ENCODE measurements at places on chromosomes 7 and 10. TPM values are rescaled to one million over a fixed set of nuclear protein-coding genes. Genes with fewer than 3 reads are reported as not detected.

GRCh38 chr7:767941-768731, 41.1 kb upstream of the PRKAR1B start:
- DNase-seq: peak; percentile 97

ZNF239 gene
- 8.4 TPM for total RNA-seq

BAIAP2L1 gene
- total RNA-seq: 32.5 TPM

GRCh38 chr7:28625432-28625831, 213.1 kb downstream of the CREB5 start:
- DNase-seq: no peak

DNA sequence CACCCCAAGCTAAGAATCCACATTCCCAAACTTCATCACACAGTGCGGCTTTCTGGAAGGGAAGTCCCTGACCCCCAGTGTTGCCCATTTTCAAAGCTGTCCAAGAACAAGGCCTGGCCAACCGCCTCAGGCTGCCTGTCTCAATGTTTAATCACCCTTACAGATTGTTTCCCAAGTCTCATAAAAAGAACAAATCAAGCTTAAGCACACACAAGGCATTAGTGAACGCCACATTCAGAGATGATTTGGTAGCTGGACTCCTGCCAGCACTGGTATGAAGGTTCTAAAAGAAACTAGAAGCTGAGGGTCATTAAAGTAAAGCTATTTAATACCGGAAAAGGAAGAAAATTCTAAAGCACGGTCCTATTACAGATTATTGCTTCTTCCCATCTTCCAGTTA, 35.6 kb downstream of the C10orf90 start:
- peak; percentile 31 for DNase-seq

- peak; percentile 88 for DNase-seq
Observed at GRCh38 chr7:112481833-112482670, 1.3 kb downstream of the LSMEM1 start.

MYOF gene
- total RNA-seq: 141 TPM

DNA sequence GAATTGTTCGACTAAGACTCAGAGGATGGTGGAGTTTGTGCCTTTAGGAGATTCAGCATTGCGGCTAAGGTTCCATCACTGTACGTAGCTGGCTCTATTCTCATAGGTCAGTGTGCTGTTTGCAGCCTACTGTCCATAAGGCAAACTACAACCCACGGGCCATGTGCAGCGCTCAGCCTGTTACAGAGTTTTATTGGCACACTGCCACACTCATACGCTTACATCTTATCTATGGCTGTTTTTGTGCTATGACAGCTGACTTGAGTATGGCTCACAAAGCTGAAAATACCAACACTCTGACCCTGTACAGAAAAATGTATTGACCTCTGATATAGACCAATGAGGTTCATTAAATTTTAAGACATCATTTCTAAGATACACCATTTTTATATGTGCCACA, 114.5 kb downstream of the ARID5B start:
- no peak for DNase-seq

CNNM2 gene
- 7.2 TPM for total RNA-seq

GRCh38 chr7:4840079-4840501, 21.7 kb downstream of the PAPOLB start:
- no peak for DNase-seq

GRCh38 chr7:124712017-124712416, 53.6 kb downstream of the GPR37 start:
- DNase-seq: no peak

DNA sequence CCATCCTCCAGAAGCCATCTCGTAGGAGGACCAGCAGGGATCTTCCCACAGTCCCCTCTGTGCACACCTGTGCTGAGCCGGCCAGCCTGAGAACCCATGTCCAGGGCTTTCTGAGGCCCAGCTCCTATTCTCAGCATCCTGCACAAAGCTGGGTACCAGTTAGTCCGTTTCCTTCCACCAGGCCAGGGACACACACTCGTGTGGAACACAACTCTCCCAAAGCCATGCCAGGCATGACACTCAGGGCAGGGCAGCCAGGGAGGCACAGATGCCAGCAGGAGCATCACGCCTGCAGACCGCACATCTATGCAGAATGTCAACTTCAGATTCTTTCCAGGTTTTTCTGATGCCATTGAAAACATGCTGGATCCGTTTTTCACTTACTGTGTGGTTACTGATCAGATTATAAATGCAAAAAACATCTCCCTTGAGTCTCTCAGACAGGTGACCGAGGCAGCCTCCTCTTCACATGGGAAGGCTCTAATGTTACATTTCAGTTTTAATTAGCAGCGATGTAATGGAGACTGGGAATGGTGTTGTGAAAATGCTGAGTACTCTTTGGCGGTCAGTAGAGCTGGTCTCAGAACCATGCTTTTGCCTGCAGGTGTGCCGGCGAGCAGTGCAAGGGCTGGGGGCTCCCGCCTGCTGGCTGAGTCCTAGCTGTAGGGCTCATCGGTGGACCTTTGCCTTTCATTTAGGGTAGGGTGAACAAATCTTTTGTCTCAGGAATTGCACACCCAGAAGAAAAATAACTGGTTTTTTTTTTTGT, 3.3 kb upstream of the SUN1 start:
- DNase-seq: no peak

DNA sequence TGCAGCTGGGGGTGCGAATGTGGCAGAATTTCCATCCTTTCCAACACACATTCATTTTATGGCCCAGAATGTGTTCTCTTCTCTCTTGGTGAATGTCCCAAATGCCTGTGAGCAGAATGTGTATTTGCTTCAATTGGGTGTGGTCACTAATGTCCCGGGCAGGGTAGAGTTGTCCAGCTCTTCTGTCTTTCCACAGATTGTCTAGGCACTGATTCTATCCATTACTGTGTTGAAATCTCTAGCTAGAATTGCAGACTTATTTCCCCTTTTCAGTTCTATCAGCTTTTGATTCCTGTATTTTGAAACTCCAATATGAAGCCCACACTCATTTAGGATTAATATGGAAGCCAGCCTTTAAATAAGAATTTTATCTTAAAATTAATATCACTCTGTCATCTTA, 14.0 kb upstream of the AKR1E2 start:
- DNase-seq: no peak

DNA sequence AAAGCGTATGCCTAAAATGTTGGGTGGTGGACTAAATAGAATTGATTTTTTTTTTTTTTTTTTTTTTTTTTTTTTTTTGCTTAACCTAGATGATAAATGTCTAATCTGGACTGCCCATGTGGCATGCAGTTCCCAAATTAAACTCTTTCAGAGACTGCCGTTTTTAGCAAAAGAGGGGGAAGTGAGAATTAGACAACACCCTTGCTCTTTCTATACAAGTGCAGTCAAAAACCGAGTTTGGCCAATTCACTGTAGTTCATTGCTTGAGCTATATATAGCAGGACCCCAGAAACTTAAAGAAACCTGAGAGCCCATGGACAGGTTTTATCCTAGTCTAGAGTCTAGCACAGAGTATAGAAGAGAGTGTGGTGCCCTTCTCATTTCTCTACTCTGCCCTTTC, 141.9 kb downstream of the GRM3 start:
- no peak for DNase-seq

CRPPA gene
- 1.4 TPM for total RNA-seq

- no peak for DNase-seq
Observed at GRCh38 chr10:114902151-114902550, 35.8 kb upstream of the TRUB1 start.

DNA sequence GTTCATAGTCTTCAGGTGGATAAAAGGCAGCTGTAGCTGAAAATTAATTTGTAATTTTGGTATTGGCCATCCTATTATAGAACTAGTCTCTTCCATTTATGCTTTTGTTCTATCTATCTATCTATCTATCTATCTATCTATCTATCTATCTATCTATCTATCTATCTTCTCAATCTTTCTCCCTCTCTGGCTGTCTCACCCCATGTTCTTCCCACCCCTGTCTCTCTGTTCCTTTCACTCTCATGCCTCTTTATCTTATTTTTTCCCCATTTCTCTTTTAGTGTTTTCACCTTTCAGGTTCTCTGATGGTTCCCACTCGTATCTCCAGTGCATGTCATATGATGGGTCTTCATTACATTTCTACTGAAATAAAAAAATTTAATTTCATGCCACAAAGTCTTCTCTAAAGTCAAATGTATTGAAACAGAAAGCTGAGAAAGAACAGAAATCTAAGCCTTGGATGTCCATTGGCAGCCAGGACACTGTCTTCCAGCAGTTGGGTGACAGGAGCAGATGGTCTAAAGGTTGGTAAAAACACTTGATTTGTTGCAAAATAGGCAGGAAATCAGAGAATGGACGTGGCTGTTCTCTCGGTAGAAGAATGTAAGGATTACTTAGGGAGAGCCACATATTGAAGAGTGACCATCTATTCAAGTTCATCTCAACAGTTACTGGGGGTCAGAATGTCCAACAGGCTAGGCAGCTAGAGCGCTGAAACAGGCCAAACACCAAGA, 127.0 kb downstream of the RELN start:
- DNase-seq: no peak

DNA sequence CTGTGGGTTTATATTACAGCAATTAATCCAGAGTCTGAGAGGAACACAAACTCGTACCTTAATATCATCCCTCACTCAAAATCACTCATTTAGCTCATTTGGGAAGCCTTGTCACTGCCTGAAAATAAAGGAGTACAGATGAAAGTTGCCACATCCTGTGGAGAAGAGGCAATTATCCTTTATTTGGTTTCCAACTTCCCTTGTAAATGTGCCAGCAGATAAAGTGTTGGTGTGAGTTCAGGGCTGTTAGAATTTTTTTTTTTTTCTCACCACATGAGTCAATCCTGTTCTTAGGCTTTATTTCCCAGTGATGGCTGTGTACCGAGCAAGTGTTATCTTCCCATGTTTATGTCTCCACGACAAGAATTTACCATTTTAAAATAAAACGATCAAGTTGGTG, 99.0 kb upstream of the SMIM30 start:
- DNase-seq: no peak

DNA sequence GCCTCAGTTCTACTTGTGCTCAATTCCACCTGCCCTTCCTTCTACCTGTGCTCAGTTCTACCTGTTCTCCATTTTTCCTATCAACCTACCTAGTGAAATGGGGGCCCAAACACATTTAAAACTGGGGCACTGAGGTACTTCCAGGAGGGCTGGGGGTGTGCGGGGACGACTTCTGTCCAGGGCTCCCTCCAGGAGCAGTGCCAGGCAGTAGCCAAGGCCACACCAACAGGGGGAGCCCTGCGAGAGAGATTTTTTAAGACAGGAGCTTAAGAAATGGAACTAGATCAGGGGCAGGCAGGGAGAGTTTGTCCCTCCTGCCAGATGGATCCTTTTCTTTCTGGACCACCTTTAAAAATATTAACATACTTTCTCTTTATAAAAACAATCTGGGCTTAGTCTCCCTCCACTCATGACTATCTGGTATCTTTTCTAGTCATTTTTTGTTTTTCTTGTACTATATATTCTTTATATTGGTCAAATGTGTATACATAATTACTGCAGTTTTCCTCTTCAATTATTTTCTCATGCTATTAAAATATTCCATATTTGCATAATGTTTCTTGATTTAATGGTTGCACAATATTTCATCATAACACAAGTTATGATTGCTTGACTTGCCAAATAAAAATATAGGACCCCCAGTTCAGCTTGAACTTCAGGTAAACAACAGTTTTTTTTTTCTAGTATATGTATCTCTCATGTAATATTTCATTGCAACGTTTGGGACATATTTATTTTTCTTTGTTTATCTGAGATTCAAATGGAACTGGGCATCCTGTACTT, 47.3 kb upstream of the INSYN2A start:
- DNase-seq: no peak

PIP gene
- not detected for total RNA-seq

DDX50 gene
- total RNA-seq: 34.7 TPM

DNA sequence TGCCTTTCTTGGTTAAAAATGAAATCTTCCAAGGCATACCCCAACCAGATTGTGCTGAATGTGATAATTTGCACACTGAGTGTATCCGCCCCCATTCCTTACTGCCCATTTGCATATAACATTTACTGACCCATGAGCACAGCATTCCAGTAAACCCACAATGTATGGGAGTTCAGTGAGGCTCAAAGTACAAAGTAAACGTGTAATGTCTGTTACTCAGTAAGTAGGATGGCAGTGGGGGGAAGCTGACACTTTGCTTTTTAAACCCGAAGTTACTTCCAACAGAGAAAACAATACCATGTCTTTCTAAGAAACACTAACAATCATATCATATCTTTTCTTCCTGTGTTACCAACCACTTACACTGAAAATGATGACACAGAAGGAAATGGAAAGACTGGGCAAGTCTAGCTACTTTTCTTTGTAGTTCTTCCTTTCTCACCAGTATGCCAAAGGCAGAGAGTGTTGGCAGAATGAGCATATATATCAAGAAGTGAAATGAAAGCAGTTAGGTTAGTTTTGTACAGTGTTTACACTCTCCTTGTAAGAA, 27.1 kb upstream of the SOSTDC1 start:
- DNase-seq: peak; percentile 43

- no peak for DNase-seq
Observed at GRCh38 chr7:64879086-64879730, 23.9 kb upstream of the ZNF273 start.

OPN4 gene
- total RNA-seq: not detected

A1CF gene
- not detected for total RNA-seq

GRCh38 chr7:78081888-78082287, 283.3 kb downstream of the PHTF2 start:
- DNase-seq: no peak

FGF8 gene
- not detected for total RNA-seq

HK1 gene
- 83.0 TPM for total RNA-seq

TOMM7 gene
- total RNA-seq: 85.4 TPM

RBM20 gene
- 3.3 TPM for total RNA-seq

- DNase-seq: no peak
Observed at GRCh38 chr10:131858583-131859340, 42.0 kb upstream of the PPP2R2D start.

- no peak for DNase-seq
Observed at GRCh38 chr7:20275637-20276036, 55.1 kb upstream of the ITGB8 start.

DNA sequence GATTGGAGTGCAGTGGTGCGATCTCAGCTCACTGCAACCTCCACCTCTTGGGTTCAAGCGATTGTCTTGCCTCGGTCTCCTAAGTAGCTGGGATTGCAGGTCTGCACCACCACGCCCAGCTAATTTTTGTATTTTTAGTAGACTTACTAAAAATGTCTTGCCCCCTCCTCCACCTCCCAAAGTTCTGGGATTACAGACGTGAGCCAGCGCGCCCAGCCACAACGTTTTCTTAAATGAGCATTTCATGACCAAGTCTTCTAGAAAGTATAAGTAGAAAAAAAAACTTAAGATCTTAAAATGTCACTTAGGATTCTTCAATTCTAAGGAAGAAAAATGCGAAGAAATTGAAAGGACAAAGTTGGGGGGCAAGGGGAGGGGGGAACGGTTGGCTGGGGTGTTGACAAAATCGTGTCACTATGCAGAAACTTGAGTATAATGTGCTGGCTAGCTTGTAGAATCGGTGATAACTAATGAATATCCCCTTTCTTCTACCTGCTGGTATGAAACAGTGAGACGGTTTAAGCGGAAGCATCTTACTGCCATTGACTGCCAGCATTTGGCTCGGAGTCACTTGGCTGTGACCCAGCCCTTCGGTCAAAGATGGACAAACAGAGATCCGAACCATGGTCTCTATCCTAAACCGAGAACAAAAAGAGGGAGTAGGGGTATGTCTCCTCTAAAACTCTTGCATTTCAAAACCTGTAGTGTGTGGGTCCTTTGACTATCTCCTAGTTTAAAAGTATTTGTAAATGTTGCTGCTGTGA, 12.7 kb downstream of the FBH1 start:
- no peak for DNase-seq

- no peak for DNase-seq
Observed at GRCh38 chr10:127293640-127294039, 97.2 kb upstream of the INSYN2A start.

- no peak for DNase-seq
Observed at GRCh38 chr7:70033226-70033625, 435.0 kb downstream of the AUTS2 start.

- no peak for DNase-seq
Observed at GRCh38 chr10:124745673-124746072, 1.5 kb upstream of the FAM53B start.
